ENCODE measurements at places on chromosomes 11 and 22.

DNA sequence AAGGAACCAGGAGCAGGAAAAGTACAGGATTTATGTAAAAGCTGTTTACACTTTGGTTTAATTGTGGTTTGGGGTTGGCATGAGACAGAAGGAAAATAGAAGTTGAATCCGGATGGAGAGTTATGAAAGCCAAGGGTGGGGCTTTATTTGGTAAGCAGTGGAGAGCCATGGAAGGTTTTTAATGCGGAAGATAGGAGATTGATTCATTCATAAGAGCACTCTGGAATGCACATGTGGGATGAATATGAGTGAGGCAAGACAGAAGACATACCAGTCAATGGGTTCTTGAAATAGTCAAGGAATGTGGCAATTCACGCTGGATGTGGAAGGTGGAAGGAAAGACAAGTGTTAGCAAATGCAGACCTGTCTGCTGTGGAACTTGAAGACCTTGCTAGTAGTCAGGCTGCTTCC, 9.3 kb upstream of the GLB1L3 start:
- peak; percentile 73 for DNase-seq

DNA sequence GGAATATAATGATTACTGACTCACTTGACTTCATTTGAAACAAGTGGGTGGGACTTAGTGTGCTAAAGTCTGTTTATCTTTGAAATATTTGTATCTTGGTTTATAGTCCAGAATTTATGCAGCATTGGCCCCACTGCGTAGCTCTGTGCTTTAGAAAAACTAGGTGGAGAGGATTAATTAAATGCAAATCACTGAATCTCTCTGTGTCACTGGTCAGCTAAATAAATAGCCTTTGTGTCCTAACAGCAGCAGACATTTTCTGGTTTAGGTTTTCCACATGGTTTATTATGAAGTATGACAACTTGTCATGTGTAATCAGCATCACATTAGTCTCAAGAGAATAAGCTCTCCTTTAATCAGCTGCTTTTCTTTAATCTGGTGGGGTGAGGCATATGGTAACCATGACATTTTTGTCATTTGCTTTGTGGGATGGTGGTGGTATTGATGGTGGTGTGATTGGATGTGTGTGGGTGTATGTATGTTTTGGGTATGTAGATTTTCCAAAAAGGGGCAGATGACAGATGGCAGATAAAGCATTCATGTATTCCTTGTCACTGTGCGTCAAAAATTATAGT, 33.9 kb downstream of the BCL2L13 start:
- peak; percentile 12 for DNase-seq

DNA sequence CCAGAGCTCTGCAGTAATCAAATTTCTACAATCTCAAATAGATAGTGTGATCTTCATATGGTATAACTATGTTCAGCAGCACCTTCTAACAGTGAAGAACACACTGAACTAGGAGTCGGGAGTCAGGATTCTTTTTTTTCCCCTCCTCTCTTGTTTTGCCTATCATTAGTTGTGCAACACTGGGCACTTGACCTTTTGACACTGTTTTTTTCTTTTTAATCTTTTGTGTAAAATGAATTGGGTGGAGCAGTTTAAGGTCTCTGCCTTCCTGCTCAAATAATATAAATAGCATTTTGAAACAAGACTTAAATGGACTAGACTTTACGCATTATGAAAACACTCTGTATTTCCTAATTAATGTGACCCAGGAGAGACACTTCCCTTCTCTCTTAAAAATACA, 39.7 kb downstream of the CTSC start:
- DNase-seq: no peak

- DNase-seq: peak; percentile 50
Measured at GRCh38 chr11:41307296-41308080, 152.0 kb downstream of the LRRC4C start.

GRCh38 chr11:47376525-47377371, 1.6 kb downstream of the SPI1 start:
- DNase-seq: no peak

DNA sequence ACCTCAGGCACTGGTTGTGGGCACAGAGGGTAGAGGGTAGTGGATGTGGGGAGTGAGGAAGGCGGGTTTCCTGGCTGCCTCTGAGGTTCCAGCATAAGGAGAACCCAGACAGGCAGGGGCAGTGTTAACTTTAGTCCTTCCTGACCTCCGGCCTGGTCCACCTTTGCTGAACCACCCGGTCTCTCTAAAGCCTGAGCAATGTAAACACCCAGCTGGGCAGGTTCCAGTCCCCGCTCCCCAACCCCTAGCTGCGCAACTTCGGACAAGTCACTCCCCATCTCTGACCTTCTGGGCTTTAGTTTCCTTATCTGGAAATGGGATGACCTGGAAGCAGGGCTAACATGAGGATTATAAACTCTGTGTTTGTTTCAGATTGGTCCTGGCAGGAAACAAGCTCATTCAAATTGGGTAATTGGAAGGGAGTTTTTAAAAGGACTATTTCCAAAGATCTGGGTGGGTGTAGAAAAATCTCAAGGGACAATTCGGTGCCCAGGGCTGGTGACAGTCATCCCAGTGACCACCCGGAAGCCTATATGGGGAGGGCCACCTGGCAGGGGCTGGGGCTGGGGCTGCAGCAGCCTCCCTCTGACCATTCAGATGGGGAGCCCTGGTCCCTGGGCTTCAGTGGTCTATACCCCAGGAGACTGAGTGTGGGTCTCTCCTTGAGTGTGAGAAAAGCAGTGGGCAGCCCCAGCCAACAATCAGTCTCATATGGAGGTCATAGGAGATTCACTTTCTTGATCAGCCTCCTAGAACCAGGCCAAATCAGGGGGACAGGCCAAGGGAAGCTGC, 108.3 kb upstream of the SYT13 start:
- no peak for DNase-seq

- DNase-seq: no peak
Measured at GRCh38 chr11:8715501-8715900, 32.9 kb downstream of the RPL27A start.

DNA sequence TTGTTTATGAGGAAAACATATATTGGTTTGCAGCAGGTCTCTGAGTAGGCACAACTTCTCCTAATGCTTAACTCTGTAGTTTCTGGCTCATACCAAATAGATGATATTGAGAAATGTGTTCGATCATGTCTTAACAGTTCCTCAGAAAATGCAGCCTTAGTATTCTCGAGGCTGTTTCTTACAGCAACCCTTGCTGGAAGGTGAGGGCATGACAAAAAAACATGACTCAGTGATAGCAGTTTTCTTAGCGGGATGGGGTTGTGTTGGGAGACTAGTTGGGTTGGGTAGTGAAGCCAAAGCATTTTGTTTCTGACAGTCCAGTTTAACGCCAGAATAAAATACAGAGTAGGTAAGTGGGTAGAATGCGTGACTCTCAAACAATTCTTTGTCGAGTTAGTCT, 94.7 kb upstream of the PARVA start:
- DNase-seq: no peak

GRCh38 chr11:36146437-36146836, 142.8 kb downstream of the COMMD9 start:
- no peak for DNase-seq

GRCh38 chr11:72225411-72225951, 914 bp downstream of the INPPL1 start:
- no peak for DNase-seq

GRCh38 chr11:62853279-62853965, 14.0 kb upstream of the WDR74 start:
- DNase-seq: no peak

DNA sequence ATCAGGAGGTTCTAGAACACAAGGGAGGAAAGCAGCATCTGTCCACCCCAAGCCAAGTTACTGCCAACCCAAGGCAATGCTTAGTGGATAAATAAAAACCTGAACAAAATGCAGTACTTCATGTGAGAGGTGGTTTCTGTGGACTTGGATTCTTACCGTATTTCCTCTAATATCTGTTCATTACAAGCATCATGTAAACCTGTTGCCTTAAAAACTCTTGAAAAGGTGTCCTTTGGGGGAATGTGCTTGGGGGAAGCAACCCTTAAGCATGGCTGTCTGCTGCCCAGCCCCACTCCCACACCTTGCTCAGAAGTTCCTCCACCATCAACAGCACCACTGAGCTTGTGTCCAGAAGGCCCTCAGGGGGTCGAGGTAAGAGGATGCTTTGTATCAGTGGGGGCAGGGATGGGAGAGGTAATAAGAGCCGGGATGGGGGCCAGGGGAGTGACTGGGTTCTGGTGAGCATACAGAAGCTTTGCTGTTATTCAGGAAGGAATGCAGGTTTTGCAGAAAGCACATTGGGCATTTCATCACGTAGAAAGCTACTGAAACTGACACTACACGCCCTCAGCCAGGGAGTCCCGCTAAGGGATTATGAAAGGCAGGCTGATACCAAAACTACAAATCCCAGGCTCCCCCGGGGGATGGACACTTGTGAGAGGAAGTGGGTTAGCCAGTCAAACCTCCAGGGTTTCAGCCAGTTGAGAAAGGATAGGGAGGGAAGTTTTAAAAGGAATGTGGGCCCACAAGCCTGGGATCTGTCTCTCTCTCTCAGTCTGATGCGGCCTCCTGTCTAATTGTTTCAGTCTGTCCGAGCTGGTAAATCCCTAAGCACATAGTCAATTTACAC, 52.0 kb downstream of the KCNJ1 start:
- peak; percentile 95 for DNase-seq

GRCh38 chr11:45145379-45146071, 914 bp upstream of the PRDM11 start:
- peak; percentile 44 for DNase-seq

GRCh38 chr22:28297504-28297903, 378.4 kb upstream of the PITPNB start:
- DNase-seq: no peak

GRCh38 chr22:37283393-37283937, 1.2 kb downstream of the CYTH4 start:
- DNase-seq: no peak

- DNase-seq: peak; percentile 41
Measured at GRCh38 chr11:134691985-134692384, 279.9 kb upstream of the B3GAT1 start.

DNA sequence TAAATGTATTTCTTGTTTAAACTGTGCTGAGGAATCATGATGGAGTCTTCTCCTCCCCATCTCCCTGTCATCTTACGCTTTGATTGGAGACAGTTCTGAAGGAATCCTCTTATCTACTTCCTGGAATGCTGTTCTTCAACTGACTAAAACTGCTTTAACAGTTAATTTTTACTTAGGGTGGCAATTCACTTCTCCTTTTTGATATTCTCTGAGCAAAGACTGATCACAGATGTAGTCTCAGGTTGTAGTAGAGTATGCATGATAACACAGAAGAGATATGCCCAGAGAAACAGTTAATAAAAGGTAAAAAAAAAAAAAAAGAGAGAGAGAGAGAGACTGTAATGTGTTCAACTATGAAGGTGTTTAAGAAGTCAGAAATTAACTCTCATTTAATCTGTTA, 1.4 kb upstream of the CASP5 start:
- DNase-seq: no peak

GRCh38 chr11:121654259-121654842, 201.6 kb upstream of the SORL1-AS1 start:
- no peak for DNase-seq
